AG10803 (cell line): ENCODE measurements at places on chromosomes 7 and 10.

DNA sequence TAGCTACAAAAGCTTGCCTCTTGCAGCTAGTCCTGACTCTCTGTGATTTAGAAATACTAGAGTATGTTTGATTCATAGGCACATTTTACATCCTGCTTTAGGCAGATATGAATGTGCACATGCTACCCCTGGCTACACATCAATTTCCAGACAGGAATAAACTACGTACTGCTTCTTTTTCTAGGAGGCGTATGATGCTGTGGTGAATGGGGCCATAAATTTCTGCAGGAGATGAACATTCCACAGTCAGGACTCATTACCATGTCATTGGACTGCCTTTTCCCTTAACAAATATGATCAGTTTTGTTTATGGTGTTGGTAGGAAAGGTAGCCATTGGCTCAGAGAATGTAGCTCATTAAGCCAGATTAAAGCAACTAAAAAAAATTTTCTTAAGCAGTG is 50.1 kb upstream of the IFRD1 start:
- peak; percentile 60 for DNase-seq

DNA sequence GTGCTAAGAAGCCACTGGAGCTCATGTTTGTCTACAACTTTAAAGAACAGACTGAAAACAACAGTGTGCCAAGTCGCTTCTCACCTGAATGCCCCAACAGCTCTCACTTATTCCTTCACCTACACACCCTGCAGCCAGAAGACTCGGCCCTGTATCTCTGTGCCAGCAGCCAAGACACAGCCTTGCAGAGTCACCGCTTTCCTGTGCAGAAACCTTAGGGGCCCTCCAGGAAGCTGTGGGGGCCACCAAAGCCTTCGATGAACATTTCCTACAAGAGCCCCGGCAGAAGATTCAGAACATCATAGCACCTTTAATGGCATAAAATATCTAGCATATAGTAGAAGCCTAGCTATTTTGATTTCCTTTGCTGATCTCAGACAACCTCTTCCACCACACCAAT is 88.0 kb upstream of the PRSS58 start:
- no peak for DNase-seq

- peak; percentile 86 for DNase-seq
Measured at GRCh38 chr7:98354511-98355249, 46.2 kb downstream of the BAIAP2L1 start.

DNA sequence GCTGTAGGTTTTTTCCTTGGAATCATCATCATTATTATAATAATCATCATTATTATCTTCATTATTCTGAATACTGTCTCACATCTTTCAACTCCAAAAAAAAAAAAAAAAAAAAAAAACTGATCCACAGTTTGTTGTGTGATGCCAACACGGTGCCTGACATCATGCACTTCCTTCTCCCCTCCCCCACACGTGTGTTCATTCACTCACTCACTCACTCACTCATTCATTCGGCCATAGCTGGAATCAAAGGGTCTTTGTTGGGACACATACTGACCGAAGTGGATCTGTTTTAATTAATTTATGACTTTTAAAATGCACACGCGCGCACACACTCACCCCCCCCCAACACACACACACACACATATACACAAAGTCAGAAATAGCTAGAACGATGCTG is 177.8 kb downstream of the PIP4K2A start:
- DNase-seq = no peak

DNA sequence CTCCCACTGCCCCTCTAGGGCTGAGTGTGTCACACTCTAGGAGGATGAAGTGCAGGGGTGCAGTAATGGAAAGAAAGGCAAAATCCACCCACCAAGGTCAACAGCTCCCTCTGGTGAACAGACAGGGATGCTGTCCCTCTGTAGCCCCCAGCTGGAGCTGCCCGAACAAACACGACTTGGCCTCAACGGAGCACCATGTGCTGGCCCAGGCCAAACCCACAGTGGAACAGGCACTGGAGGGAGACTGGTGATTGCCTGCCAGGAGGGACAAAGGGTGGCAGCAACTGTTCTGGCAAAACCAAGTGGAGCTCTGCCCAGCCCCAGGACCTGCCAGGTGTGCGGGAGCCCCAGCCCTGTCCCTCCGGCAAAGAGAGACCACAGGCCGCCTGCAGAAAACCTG is 20.7 kb downstream of the PDIA4 start:
- DNase-seq = no peak

DNA sequence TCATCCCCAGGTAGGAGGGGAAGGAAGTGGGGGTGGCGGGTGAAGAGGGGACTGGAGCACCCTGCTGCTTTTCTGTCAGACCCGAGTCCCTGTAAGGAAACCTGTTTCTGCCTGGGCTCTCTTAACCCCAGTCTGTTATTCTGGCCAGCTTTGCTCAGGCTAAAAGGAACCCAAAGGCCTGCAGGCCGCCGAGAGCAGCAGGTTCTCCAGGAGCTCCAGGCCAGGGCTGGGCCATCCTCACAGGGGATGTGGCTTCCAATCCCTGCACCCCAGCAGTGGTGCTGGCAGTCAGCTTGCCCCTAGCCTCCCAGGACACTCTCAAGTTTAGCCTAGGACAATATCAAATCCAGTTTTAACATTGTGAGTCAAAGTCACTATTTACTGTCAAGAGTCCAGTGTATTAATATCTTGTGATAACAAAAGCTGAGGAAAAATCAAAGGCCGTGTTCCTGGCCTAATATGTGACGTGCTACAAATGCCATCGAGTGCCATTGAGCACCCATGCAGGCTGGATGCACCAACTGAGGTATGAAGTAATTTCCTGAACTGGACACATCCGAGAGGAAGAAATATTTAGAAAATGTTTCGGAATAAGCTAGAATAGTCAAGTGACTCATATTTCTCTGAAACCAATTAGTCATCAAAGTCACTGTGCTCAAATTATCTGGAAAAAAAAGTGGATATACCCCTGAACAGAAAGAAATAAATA is 7.0 kb downstream of the PKD1L1 start:
- peak; percentile 91 for DNase-seq

DNA sequence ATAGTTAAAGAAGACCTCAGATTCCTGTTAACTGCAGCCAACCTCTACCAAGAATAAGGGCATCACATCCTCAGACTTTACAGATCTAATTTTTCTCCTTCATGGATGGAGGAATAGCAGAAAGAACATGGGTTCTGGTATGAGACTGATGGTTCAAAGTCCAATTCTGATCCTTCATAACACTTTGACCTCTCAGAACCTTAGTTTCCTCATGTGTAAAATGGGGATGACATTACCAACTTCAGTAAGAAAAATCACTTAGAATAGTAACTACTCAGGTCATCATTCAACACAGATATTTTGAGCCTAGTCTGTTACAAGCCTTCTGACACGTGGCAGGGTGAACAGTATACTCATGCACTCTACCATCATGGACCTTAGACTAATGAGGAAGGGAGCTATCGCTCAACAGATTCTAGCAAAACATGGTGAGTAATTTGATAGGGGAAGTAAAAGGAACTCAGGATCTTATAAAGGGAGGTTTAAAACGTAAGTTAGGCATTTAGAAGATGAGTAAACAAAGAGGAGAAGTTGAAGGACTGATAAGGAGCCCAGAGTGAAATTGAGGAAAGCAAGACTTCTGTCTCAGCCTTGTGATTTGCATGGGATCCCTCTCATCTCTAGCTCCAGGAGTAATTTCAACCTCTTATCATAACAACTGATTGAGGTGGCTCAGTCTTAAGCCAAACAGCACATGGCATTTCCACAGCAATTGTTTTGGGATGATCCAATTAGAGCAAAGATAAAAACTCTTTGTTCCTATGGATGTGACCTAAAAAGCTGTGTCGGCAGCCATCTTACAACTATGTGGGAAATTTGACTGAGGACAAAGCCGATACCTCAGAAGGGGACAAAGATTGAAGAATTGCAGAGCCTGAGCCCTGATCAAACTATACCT is 69.2 kb upstream of the TCF7L2 start:
- no peak for DNase-seq

DNA sequence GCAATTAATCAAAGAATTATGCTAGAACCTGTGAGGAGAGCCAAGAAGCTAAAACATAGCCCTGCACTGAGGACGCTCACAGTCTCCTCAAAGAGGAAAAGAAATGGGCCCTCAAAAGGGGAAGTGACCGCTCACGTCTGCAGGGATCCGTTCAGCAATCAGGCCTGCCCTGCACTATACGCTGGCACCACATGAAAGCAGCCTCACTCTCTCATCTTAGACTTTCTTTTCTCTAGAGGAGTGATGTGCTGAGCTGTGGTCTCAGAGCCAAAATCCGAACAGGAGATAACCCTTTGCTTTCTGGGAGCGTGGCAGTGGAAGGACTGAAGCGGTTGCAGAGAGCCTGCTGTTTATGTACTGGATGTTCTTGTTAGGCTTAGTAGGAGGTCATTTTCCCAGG is 6.3 kb upstream of the IL2RA start:
- DNase-seq = no peak

GRCh38 chr10:8150401-8150905 is 96.0 kb downstream of the GATA3 start:
- DNase-seq = no peak

DNA sequence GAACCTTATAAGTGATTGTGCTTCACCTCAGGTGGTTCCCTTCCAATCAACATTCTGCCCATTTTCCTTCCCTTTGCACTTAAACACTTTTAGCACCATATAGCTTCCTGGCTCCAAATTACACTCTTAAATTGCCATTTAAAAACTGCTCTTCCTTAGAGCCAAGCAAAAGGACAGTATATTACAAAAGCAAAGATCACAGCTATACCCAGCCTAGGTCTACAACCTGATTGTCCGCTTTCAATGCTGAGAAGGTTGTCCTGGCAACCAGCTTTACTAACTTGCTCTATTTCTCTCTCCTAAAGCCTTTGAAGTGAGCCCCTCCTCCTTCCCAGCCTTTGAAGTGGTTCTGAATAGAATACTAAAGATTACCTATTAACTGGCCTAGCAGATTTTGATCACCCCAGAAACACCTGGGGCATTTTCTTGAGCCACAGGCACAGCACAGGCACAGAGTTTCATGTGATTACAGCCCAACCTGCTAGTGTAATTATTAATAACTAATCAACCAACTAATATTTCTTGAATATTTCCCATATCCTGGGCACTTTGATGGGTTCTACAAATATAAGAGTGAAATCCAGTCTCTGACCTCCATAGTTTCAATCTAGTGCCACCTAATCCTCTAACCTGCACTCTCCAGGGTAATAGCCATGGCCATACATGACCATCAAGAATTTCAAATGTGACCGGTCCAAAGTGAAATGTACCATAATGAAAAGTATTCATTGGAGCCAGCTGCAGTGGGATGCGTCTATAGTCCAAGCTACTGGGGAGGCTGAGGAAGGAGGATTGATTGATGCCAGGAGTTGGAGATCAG is 63.6 kb upstream of the TRIM24 start:
- no peak for DNase-seq

DNA sequence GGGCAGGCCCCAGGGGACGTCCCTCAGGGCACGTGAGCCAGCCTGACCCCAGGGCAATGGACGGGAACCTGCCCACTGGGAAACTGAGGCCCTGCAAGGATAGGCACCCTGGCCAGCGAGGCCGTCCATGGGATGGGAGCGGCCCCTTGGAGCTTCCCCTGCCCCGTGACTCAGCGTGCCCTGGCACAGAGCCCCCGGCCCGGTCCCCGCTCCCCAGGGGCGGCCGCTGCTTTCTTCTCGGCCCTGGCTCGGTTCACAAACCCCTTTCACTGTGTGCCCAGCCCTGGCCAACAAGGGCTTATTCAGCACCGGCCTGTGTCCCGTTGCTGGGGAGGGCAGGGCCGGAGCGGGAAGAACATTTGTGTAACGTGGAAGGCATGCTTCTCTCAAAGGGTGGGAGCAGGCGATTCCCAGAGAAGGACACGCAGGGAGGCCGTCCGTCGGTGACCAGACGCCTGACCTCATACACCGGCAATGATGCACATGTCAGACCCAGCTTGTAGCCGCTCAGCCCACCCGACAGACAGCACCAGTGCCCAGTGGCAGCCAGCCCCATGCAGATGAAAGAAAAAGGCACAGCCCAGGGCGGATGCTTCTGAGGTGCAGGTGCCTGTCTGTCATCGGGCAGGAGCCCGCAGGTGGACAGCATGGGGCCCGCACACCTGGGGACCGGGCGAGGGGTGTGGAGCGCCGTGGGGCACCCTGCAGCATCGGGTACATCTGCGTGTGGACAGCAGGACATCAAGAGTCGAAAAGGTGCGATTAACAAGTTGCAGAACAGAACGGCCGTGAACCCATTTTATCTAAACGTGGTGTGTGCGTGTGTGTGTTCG is 94.5 kb downstream of the PDGFA start:
- DNase-seq = peak; percentile 2

- no peak for DNase-seq
Measured at GRCh38 chr7:18808026-18808425, 309.4 kb downstream of the TWIST1 start.

GRCh38 chr7:16055263-16055976 is 365.9 kb downstream of the CRPPA start:
- DNase-seq = no peak

- no peak for DNase-seq
Measured at GRCh38 chr7:12220389-12221046, 9.4 kb downstream of the TMEM106B start.

GRCh38 chr7:63096141-63096540 is 902.5 kb upstream of the ZNF722 start:
- no peak for DNase-seq

- no peak for DNase-seq
Measured at GRCh38 chr7:29649028-29649716, 85.5 kb downstream of the PRR15 start.

DNA sequence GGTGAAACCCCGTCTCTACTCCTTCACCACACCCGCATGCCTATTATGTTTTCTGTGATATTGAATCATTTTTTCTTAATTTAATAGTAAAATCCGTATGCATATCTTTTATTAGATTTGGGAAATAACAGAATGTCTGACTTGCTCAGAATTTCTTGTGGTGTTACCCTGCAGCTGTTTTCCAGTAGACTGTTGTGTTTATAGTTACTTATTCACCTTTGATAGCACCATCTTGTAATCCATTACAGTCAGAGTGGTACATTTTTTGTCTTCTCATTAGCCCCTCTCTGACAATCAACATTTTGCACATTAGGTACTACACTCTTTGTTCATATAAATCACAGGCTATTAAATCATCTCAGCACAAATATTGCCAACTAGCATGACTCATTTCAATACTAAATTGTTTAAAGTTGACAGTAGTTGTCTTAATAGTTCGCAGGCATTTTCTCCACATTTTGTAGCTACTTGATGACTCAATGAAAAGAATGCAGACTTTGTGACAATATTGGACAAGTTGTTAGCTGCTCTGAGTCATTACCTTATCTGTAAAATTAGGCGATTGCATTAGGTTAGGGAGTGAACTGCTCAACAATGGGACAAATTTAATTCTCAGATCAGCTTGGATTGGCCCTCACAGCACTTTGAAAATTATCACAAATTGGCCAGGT is 17.8 kb upstream of the SLC16A12 start:
- peak; percentile 94 for DNase-seq

- DNase-seq = no peak
Measured at GRCh38 chr10:22742678-22743077, 28.3 kb upstream of the PIP4K2A start.

DNA sequence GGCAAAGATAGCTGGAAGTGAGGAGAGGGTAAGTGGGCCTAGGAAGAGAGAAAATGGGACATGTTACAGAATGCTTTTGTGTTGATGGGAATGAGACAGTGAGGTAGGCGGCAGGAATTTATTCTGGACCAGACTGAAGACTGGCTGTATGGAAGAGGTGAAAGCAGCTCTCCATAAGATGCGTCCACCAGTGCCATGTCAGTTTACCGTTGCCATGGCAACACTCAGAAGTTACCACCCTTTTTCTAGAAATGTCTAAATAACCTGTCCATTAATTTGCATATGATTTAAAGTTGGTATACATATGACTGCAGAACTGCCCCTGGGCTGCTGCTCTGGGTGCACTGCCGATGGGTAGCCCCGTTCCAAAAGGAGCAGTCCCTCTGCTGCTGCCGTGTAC is 46.7 kb downstream of the RAB18 start:
- no peak for DNase-seq
